Prostate gland (tissue), 2 donors: ENCODE measurements at places on chromosomes 1 and 21.

DNA sequence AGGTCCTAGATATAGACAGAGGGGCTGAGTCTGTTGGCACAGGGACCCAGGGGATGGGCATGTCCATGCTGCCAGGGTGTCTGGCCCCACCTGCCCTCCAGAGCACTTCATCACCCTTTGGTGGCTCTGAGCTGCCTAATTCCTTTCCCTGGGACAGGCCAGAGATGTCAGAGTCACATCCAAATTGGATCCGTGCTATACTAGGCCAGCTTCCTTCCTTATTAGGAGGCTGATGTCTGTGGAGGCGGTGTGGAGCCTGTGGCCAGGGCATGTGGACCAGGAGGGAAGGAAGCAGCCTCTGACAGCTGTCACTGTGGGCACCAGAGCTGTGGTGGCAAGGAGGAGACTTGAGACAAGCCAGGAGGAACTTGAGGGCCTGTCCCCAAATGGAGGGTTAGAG, 77.7 kb upstream of the TMEM51 start:
- no peak for DNase-seq

DNA sequence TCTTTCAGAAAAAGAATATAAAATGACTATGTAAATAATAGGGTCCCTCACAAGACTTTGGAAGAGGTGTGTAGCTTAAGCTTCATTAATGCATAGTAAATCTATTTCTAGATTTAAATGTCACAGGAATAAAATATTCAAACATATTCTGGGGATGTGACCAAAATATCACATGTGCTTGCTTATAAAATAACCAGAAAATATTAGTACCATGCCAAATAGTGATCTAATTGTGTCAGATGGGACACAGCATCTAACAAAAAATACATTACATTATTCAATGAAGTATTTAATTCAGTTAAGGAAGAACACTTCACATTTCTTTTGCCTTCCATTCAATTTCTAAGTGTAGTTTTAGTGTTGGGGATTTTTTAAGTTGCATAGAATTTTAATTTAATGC, 179.5 kb downstream of the LRRC40 start:
- no peak for DNase-seq

- DNase-seq: no peak
Observed at GRCh38 chr1:184950906-184951305, 23.4 kb downstream of the NIBAN1 start.

DNA sequence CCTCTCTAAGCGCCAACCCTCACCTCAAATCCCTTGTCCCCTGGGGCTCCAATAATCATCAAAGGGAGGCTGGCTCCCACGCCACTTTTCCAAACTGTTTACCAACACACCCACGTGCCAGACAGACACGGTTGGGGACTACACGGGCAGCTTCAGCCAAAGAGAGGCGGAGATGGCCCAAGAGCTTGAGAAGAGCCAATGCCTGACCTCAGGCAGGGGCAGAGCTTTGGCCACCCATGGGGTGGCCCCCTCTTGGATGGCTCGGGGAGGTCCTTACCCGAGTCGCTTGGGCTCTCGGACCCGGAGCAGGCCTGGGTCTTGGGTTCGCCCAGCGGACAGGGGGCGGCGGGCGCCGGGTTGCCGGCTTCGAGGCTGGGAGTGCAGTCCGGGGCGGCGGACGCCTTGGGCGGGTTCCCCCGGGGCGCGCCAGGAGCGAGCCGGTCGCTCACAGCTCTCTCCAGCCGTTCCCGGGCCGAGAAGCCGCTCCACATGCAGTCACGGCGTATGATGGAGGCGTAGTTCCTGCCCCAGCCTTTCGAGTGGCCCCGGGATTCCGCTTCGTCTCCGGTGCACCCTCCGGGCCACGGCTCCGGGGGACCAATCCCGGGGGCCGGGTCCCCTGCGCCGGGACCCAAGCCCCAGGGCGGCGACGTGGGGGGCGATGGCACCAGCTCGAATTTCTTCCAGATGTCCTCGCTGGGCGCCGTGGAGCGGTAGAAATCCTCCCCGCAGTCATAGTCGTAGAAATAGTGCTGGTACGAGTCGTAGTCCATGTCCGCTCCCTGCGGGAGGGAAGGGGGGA, 854 bp downstream of the MYCL start:
- peak; percentile 32 for DNase-seq

GRCh38 chr1:185377831-185378230, 60.8 kb upstream of the IVNS1ABP start:
- DNase-seq: no peak

DNA sequence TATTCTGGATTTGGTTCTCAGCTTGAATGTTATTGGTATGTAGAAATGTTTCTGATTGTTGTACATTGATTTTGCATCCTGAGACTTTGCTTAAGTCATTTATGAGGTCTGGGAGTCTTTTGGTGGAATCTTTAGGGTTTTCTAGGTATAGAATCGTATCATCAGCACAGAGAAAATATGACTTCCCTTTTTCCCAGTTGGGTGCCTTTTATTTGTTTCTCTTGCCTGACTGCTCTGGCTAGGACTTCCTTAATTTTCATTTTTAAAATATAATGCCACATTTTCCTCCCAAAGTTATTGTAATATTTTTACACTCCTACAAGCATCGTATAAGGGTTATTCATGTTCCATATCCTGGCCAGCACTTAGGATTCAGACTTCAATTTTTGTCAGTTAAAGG, 111.1 kb downstream of the FNBP1L start:
- no peak for DNase-seq

DNA sequence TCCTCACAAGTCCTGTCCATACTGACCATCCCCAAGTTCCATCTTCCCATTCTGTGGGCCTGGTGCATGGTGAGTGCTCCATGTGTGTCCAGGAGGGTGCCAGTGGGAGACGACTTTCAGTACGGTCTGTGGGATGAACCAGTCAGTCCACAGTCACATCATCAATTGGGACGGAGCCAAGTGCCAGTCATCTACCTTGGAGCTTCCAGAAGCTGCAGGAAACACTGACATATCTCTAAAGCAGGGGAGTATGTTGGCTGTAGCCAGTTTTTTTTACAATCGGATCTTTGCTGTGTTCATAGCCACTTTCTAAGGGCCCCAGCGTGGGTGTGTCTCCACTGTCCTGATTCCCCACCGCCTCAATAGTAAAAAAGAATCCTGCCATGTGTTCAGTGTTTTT, 13.6 kb upstream of the TRIM17 start:
- no peak for DNase-seq

DNA sequence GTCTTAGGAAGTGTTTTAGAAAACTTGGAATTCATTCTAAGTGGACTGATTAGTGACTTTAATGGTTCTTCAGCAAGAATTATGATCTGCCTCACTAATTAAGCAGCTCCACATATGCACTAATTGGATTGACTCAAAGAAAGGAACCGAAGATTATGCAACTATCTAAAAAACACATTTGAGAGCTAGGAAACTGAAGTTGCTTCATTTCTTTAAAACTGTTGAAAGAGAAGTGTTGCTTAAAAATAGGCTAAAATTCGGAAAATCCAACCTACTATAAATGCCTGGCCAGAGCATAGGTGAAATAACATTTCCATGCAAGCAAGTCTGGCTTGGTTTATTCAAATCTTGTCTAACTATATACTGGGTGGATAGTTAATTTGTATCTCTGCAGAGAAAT, 502.9 kb upstream of the ZRANB2 start:
- no peak for DNase-seq

DNA sequence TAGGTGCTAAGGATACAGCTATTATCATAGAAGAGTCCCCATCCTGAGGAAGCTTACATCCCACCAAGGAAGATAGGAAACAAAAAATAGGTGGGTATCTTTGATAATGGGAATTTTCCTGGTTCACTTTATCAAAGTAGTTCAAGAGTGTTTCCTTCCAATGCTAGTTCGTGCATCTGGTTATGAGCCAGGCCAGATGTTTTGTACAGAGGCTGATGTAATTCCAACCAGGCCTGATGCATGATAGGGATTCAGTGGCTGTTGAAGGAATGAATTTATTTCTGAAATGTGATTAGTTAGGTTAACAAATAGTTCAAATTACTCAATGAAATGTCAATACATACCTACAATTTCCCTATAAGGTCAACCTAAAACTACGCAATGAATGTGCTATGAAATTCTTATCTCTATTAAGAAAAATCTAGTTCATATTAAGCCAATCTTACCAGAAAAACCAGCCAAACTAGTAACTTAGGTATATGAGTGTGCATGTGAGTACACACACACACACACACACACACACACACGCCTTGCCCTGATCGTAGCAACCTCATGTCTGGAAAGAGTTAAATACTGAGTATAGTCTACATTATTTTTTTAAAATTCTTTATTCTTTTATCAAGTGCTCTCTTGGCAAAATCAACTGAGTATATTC, 9.5 kb upstream of the ZBTB18 start:
- DNase-seq: no peak

GRCh38 chr1:246338546-246338945, 168.5 kb downstream of the SMYD3 start:
- DNase-seq: no peak
